ENCODE measurements at places on chromosomes 6 and 20.

DNA sequence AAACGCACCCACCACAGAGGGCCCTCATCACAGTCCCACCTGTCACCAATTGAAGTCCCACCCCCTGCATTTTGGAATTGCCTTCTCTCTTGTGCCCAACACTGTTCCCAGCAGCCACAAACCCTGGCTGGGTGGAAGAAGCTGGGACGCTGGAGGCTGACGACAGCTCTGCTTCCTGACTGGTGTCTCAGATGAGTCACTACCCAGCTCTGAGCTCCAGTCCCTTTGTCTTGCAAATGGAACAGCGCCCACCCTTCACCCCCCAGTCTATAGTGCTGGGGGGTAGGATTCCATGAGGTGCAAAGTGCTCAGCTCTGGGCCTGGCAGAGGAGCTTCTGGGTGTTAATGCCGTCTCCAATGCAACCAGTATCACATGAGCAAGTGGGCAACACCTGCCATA, 85.3 kb downstream of the DLGAP4 start:
- DNase-seq: no peak

GRCh38 chr6:16619777-16620176, 141.5 kb downstream of the ATXN1 start:
- no peak for DNase-seq

DNA sequence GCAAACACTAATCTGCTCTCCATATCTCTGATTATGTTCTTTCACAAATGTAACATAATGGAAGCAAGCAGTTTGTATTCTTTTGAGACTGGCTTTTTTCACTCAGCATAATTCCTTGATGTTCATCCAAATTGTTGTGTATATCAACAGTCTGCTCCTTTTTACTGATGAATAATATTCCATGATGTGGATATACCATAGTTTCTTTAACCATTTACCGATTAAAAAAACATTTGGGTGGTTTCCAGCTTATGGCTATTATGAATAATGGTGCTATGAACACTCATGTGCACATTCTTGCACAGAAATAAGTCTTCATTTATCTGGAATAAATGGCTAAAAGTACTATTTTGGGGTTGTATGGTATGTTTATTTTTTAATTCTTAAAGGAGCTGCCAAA, 708.9 kb downstream of the RFPL4B start:
- DNase-seq: no peak

GRCh38 chr6:56480246-56480645, 162.4 kb downstream of the DST start:
- DNase-seq: no peak

DNA sequence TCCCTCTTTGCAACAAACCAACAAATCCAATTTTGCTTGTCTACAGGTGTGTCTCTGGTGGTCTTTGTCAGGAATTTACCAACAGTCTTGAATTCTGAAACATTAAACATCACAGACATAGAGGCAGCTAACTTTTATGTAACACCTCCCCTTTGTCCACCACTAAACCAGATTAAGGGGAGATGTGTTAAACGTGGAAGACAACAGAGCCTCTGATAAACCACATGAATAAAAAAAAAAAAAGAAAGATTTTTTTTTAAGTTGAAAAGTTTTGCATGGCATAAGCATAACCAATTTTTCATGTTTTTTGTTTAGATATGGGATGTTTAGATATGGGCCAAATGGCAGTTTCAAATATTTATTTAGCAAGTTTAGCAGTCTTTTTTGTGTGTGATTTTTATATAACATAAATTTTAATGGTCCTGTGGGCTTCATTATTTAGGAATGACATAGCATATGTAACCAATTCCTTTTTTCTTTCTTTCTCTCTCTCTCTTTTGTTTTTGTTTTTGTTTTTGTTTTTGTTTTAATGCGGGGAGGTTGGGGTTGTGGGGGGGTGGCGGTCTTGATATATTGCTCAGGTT, 60.7 kb upstream of the BTN3A2 start:
- no peak for DNase-seq

DNA sequence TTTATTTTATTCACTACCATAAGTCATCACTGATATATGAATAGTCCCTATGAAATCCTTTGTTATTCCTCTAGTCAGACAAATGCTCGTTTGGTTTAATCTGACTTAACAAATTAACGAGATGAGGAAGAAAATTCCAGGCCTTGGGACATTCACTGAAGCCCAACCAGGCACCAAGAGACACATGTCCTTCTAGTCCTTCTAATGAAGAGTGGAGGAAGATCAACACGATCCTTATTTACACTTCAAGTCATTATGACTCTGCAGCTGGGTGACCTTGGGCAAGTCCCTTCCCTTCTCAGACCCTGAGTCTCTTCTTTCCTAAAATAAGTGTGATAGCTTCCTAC, 117.5 kb downstream of the CEBPB start:
- DNase-seq: no peak

DNA sequence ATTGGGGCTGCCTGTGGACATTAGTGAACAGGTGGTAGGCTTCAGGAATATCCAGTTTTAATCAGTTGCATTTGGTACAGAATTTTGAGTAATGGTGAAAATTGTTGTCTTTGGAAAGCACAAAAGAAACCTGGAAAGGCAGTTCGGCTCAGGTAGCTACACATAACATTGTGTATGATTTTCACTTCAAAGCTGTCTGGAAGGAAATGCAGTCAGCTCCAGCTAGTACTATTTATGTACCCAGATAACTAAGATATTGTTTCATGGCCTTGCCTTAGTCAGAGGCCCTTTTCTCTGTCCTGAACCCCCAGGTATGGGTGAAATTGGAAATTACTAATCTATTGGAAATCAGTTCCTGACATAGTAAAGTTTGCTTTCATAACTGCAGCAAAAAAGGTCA, 195.6 kb upstream of the UST start:
- DNase-seq: no peak
